Activated CD4-positive, CD25-positive, alpha-beta regulatory T cell (primary cell): ENCODE measurements at places on chromosomes 13 and 19.

DNA sequence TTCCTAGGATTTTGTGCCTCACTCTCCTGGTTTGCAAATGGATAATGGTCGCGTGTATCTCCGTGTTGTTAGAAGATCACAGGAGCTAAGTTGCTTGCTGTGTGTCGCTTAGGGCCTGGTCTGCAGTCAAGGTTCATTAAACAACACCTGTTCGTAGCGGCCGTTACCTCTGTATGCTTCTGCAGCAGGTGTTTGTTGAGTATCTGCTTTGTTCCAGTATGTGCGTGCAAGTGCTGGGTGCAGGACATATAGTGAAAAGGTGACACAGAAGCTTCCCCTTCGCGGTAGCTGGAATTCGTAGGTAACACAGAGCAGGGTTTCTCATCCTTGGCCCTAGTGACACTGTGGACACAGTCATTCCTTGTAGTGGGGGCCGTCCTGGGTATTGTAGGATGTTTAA is 5.4 kb downstream of the MED25 start:
- no peak for DNase-seq

DNA sequence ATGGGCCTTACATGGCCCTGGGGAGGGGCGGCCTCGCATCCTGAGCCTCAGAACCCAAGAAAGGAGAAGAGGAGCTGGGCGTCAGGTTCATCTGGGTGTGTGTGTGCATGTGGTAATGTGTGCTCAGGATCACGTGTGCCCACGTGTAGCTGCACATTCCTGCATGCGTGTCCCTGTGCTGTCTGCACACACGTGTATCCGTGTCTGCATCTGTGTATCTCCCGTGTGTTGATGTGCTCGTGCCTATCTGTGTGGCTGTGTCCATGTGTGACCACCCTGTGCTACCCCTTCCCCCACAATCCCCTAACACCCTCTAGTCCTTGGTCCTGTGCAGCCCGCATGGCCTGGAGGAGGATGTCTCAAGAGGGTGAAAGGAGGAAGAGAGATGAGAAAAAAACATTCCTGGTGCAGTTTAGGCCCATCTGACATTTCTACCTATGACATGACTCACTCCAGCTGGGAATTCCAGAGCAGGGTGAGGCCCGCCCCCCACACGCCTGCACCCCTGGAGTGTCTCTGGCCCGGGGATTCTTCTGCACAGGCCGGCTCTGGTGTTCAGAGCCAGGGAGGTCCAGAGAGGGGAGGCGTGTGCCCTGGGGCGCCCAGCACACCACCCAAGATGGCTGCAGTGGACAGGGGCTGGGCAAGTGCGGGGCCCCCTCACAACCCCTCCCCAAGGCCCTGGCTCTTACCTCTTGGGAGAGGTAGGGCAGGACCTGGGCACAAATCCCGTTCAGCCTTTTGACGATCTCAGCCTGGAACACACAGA is 7.1 kb downstream of the TLE5 start:
- DNase-seq = no peak

DNA sequence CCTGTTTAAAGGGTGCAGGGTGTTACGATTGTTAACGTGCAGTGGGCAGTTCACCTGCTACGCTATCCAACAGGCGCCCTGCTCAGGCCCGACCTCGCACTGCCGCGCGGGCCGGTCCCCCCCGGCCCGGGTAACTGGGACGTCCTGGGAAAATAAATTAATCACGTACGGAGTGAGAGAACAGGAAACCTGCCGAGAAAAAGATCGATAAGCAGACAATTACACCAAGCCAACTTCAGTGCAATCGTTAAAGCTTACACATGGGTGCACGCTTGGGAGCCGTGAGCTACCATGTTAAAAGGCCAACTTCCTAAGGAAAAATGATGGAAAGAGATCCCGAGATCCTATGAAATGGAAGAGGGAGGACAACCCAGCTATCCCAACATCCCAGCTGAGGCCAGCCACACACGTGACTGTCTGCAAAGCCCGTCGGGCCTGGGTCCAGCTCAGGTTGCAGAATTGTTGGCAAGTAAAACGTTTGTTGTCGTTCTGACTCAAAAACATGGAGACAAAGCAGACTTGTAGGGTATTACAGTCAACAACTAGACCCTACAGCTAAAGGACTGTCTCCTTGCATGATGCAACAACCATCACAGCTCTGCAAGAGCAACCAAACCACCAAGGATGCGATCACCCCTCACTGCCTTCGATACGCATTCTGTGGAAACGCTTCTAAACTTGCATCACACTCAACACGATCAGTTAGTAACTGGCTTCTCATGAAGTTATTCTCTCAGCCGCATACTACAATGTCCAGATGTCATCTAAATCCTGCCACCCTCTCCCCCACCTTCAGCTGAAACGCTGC is 741 bp upstream of the TUBGCP3 start:
- DNase-seq = no peak

GRCh38 chr13:77353995-77354394 is 27.1 kb upstream of the MYCBP2 start:
- no peak for DNase-seq
